BE2C (cell line): ENCODE measurements at places on chromosomes 6 and 20.

DNA sequence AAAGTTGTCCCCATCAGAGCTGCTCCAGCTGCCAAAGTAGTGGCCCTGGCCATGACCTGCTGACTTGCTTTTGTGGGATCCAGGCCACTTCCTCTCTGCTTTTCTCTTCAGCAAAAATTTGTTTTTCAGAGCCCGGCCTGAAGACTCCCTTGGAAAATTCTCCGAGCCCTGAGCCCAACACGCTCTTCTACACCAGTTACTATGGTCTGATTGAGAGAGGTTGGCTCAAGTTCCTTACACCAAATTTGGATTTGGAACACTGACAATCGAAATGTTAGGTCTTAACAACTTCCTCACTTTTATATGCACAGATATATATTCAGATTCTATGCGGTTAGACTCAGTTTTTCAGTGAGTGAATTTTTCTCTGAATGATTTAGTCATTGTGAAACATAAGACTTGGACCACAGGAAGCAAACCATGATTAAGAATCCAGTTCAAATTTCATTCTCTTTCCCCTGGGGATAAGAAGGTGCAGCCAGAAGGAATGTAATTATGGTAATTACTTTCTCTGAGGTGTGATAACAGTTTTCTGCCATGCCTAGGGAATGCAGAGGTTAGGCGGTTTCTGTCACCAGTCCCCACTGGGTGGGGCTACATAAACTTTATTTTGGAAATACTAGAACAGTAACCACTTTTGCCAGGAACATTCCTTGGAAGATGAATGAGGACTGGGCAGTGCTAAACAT lies 365.2 kb downstream of the SYNE1 start:
- no peak for DNase-seq

GRCh38 chr20:54048891-54049545 lies 21.4 kb downstream of the BCAS1 start:
- DNase-seq, result no peak

DNA sequence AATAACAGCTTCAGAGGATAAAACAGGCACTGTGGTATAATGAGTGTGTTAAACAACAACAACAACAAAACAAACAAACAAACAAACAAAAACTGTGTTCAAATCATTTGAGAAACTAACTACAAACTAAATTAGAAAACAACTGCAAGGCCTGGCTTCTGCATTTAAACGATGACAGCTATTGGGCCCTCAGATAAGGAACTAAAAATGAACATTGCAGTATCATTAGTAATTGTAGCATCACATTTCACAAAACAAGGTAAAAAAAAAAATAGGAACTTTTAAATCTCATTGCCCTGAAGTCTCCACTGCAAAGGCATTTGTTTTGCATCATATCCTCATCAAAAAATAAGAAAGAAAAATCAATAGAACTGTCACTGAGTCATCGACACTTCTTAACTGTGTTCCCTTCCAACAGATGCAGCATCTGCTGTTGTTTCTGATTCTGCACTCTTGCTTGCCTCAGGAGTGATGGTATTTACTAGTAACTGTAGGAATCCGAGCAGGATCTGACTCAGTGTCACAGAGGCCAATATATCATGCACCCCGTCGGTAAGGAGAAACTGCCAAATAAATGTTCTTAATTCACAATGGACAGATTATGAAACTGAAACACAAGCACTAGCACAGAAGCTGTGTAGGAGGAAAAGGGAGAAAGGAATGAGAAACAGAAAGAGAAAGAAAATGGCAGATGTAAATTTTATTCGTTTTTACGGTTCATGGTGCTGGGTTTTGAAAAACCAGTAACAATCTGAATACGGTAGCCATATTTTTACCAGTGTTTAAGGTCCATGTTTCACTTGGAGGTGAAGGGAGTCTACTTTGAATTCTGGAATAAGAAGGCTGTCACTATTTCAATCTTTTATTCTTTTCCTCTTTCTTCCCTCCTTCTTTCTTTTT lies 365.7 kb upstream of the EPHA7 start:
- DNase-seq, result no peak

GRCh38 chr20:53360852-53361251 lies 232.8 kb downstream of the ZNF217 start:
- no peak for DNase-seq

- DNase-seq, result no peak
These were observed 319.0 kb downstream of the LRFN2 start for GRCh38 chr6:40268166-40268565.

DNA sequence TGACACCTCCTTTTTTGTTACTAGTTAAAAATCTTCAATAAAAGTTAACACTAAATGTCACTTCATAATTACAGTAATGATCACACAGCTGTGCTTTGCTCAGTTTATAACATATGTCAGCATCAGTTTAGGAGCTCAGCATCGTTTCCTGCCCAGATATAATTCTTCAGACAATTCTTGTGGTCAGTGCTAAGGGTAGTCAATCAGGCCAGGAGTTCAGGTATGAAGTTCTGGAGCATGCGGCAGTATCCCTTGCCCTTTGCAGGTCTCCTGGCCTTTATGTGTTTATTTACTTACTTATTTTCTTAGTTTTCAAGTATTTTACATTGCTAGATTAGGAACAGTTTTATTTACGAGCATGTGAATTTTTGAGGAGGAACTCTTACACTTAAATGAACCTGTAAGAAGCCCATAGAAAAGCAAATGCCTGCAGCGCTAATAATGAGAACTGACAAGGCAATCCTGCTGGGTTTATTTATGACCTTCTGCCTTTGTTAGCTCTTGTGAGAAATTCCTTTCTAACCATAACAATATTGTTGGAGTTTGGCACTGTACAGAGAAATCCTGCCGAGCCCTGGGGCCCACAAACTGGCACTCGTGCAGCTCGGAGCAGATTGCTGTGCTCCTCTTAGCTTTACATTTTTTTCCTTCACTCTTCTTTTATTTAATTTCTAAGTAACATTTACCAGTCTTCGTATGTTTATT lies 252.8 kb downstream of the TMEM242 start:
- no peak for DNase-seq

DNA sequence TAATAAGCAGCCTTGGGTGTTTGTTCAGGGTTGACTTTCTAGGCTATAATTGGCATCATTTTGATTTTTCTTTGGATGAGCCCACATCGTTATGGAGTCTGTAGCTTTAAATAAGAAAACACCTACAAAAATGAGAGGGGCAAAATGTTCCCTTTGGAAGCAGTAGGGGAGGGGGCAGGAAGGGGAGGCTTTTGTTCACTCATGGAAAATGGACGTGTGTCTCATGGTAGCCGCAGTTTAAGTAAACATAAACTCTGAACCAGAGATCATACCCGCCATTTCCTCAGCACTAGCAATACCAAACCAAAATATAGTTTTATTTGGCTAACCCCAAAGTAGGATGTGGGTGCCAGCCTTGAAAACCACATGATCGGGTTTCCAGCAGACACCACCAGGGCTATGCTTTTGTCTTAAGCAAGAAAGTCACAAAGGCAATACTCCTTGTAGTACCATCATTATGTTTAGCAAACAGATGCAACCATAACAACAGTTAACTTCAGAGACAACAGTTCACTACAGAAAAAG lies 572.5 kb upstream of the JAG1 start:
- no peak for DNase-seq

GRCh38 chr6:15356179-15356578 lies 110.3 kb downstream of the JARID2 start:
- no peak for DNase-seq

- no peak for DNase-seq
These were observed 202.7 kb downstream of the MAFB start for GRCh38 chr20:40486297-40486696.
